Hematopoietic multipotent progenitor cell treated with erythropoietin and hydrocortisone succinate and interleukin-3 and kit ligand, for 8 days (in vitro differentiated cells): ENCODE measurements at places on chromosomes 1 and 21.

GRCh38 chr1:222325506-222325905 is 222.4 kb downstream of the HHIPL2 start:
- no peak for DNase-seq

DNA sequence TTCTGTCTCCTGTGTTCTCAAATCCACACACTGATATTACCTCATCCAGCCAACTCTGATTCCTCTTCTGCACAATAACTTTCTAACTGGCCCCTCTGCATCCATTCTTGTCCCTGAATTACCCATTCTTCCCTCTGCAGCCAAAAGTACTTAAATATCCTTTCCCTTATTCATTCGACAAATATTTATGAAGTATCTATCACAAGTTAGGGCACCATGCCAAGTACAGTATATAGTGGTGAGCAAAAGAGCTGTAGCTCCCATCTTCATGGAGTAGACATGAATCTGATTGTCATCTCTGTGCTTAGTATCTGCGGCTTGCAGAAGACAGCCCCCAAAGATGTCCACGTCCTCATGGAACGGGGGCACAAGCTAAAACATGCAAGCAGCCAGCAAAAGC is 316.8 kb downstream of the SETD4 start:
- DNase-seq: no peak

- no peak for DNase-seq
Observed at GRCh38 chr1:212622467-212622866, 13.9 kb downstream of the ATF3 start.

DNA sequence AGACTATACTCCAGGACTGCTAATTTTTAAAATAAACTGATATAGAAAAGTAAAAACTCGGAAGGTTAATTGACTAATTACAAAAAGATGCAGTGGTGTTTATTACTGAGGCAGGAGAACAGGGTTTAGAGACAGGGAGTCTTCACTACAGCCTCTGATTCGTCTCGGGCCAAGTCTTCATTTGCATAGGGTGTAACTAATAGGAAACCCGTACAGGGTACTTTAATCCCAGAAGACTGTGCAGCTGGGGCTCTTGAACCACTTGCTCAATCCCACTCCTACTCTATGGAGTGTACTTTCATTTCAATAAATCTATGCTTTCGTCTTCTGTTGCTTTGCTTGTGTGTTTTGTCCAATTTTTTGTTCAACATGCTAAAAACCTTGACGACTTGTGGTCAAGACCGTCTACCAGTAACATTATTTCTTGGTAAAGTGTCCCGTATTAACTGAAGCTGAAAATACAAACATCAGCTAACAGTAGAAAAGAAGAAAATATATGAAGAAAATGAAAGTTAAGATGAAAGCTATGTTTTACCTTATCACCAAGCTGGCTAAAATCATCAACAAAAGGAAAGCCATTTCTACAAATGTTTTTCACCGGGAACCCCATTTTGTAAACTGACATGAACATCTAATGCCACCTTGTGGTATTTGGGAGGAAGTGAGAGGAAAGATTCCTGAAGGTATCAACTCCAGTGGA is 8.0 kb downstream of the SDHB start:
- DNase-seq: peak; percentile 76

DNA sequence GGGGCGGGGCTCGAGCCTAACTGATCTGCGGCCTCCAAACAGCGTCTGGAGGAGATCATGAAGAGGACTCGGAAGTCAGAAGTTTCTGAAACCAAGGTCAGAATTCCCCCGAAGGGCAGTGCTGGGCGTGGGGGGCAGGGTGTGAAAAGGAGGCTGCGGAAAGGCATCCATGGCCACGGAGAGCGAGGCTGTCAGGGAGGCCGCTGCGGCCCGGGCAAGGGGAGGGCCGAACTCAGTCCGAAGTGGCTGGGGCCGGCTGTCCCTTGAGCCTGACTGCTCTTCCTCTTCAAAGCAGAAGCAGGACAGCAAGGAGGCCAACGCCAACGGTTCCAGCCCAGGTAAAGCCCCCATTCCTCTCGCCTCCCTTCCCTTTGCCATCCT is 23.2 kb downstream of the MAP7D1 start:
- no peak for DNase-seq

GRCh38 chr1:66978201-66978600 is 53.4 kb downstream of the MIER1 start:
- DNase-seq: no peak

GRCh38 chr1:210328746-210329503 is at the start of gene HHAT:
TSS of gene HHAT (plus strand) at chr1:210328902. CDS start at chr1:210348976, 20,074 bp downstream.
- peak; percentile 52 for DNase-seq

GRCh38 chr1:198845851-198846250 is 207.0 kb downstream of the PTPRC start:
- no peak for DNase-seq

GRCh38 chr1:20074725-20075171 is 4.8 kb downstream of the PLA2G5 start:
- DNase-seq: no peak

DNA sequence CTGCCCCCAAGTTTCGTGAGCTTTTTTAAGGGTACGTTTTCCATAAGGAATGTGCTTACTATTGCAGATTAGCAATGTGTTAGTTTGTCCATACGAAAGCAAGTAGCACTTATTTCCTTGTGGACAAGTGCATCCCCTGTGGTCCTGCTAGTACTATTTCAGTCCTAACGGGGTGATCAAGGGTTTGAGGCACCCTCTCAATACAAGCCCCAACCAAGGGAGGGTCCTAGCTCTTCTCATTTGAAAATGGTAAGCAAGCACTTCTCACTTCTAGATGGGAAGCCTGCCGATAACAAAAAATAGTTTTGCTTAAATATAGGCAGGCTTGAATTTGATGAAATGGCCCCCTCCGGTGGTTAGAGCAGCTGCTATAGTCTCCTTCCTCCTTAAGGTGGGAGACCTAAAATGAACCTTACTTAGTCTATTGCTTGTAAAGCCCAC is 64.0 kb upstream of the HMCN1 start:
- peak; percentile 28 for DNase-seq

DNA sequence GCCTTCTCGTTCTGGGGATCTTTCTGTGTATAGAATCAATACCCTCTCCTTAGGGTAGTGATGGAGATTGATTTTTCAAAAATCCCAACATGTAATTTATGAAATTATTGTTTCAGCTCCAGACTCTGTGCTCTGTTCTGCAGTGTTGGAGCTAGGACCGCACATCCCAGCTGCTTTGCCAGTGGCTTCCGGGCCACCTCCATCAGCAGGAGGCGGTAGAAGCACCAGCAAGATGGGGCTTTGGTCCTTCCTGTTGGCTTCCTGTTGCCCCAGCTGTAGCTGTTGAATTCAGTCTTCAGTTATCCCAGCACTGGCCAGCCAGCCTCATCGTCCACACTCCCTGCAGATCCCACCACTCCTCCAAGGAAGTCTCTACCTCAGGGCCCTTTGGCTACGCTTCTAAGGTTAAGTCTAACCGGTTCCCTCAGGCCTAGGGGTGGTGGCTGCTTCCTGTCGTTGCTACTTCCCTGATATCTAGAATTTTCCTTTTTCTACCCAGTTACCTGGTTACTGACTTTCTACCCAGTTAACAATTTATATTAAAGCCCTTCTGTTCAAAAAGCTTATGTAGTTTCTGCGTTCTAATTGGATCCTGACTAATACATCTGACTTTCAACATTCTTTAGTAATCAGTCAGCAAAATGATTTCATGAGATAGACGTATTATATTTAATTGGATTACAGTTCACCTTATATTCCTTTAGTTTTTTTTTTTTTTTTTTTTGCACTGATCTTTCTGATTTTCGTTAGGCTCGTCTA is 24.6 kb downstream of the GALNT2 start:
- DNase-seq: no peak

DNA sequence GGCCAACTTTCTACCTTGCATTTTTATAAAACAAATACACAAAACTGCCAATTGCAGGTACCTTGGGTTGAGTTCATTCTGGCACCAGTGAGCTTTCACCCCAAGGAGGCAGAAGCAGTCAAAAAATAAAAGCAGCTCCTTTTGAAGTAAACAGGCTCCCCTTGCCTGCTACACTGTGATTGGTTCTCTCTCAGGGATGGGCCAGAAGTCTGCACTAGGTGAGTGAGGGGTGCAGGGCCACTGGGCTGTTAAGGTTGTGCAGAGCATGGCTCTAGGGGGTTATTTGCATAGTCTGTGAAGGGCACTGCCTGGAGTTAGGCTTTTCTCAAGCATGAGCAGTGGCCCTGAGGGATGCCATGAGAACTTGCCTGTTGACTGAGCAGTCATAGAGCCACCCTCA is 39.1 kb downstream of the AKNAD1 start:
- DNase-seq: no peak

GRCh38 chr1:175933801-175934200 is 190.4 kb upstream of the TNR start:
- no peak for DNase-seq

GRCh38 chr1:246658567-246658966 is 65.6 kb upstream of the SCCPDH start:
- DNase-seq: peak; percentile 72

- no peak for DNase-seq
Observed at GRCh38 chr1:33342041-33342723, 21.3 kb upstream of the A3GALT2 start.

GRCh38 chr1:180353945-180354344 is 123.9 kb downstream of the LHX4 start:
- DNase-seq: no peak

GRCh38 chr1:181501612-181502011 is 18.3 kb downstream of the CACNA1E start:
- no peak for DNase-seq

GRCh38 chr1:14759843-14760242 is 161.4 kb downstream of the KAZN start:
- no peak for DNase-seq

GRCh38 chr1:185328255-185328654 is 11.2 kb upstream of the IVNS1ABP start:
- no peak for DNase-seq

- no peak for DNase-seq
Observed at GRCh38 chr1:212313616-212314015, 28.4 kb downstream of the PPP2R5A start.

- DNase-seq: no peak
Observed at GRCh38 chr1:191984856-191985255, 173.4 kb upstream of the RGS18 start.

GRCh38 chr21:32359719-32360260 is 33.0 kb downstream of the URB1 start:
- DNase-seq: peak; percentile 14

DNA sequence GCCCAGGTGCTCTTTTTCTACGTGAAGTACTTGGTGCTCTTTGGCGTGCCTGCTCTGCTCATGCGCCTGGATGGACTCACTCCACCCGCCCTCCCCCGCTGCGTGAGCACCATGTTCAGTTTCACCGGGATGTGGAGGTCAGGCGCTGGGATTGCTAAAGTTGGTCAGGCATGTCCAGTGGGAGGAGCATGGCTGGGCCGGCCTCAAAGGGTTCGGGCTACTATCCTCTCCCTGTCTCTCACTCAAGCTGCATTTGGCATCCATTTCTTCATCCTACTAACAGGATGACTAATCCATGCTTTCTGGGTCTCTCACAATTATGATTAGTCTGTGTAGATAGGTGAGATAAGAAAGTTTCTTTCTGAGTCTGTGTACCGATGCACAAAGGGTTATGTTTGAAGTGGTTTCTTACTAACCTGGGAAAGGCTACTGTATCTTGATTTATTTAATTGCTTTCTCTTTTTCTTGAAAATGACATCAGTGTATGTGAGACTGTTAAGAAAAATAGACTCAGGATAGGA is 135.9 kb downstream of the HHAT start:
- no peak for DNase-seq

DNA sequence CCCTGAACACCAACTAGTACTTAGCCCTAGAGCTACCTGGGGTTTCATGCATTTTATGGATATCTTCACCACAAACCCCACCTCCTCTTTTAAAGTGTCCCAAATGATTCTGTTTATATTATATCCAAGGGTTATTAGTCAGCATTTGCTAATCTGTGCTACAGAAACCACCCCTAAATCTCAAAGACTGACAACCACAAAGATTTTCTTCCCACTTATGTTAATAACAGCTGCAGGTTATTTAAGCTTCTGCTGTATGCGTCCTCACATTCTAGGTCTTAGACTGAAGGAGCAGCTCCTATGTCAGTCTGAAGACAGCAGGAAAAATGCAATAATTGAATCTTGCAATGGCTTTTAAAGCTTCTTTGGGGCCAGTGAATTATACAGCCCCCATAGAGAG is 11.2 kb upstream of the PHC2 start:
- no peak for DNase-seq

- DNase-seq: no peak
Observed at GRCh38 chr1:35080171-35080854, 1.1 kb downstream of the ZMYM1 start.

DNA sequence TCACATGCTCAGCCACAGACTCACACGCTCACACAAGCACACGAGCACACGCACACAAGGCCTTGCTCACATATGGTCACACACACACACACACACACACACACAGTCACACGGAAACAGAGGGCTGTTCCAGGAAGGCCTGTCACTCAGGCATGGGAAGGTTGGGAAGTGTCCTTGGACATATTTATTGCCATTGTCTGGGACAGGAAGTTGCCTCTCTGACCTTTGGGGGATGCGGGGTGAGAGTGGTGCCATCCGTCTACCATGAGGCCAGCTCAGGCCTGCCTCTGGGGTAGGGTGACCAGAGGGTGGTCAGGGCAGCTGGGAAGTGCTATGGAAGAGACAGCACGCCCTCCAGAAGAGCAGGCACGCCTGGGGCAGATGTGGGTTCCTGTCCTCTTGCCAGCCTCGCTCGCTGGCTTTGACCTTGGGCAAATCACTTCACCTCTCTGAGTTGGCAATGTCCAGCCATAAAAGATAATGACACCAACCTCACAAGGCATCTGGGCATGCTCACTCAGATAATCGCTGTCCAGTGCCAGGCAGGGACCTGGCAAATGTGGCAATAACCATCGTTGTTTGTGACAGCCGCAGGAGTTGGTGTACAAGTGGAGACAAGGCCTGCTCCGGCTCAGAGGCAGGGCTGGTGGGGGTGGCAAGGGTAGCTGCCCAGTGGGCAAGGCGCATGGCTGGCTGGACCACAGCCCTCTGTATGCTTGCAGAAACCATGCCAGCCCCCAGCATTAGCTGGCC is 8.0 kb upstream of the GUCA2A start:
- no peak for DNase-seq

- DNase-seq: no peak
Observed at GRCh38 chr1:46587069-46587468, 17.0 kb downstream of the MKNK1 start.

DNA sequence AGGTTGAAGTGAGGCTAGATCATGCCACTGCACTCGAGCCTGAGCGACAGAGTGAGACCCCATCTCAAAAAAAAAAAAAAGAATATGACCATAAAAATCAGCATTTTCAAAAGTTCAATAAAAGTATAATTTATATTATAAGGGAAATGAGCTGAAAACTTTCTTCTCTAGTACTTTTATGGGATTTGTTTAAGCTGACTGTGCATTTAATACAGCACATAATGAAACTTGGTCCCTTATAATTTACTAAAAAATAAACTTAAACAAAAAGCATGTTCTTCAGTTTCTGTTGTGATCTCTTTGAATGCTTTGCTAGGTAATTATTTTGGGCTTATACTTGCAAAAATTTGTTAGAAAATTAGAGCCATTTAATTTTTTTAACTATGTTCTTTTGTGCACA is 77.8 kb downstream of the NCAM2 start:
- DNase-seq: no peak

DNA sequence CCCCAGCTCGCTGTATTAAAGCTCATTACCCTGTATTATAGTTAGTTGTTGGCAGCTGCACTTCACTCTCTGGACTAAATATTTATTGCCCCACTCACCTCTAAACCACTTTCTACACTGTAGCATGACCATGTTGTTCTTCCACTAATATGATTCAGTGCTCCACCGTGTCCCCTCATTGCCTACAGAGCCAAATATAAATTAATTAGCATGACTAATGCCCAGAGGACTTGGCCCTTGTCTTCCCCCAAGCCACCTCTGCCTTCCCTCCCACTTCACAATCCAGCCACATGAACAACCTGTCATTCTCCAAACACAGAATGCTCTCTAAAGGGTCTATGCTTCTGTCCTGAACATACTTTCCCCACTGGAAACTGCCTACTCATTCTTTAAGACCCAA is 276.5 kb downstream of the PLPP3 start:
- no peak for DNase-seq
